Activated T-cell treated with anti-CD3 and anti-CD28 coated beads for 4 hours (primary cell): ENCODE measurements at places on chromosomes 13 and 19.
A peak's percentile ranks its signal among the peaks of the same experiment; 100 is the strongest.

GRCh38 chr13:83880275-83881139 is 1.8 kb downstream of the SLITRK1 start:
- no peak for DNase-seq

- peak; percentile 58 for DNase-seq
Observed at GRCh38 chr13:99496184-99497142, 4.8 kb upstream of the TM9SF2 start.

GRCh38 chr19:28333909-28334308 is 879.0 kb downstream of the UQCRFS1 start:
- no peak for DNase-seq

DNA sequence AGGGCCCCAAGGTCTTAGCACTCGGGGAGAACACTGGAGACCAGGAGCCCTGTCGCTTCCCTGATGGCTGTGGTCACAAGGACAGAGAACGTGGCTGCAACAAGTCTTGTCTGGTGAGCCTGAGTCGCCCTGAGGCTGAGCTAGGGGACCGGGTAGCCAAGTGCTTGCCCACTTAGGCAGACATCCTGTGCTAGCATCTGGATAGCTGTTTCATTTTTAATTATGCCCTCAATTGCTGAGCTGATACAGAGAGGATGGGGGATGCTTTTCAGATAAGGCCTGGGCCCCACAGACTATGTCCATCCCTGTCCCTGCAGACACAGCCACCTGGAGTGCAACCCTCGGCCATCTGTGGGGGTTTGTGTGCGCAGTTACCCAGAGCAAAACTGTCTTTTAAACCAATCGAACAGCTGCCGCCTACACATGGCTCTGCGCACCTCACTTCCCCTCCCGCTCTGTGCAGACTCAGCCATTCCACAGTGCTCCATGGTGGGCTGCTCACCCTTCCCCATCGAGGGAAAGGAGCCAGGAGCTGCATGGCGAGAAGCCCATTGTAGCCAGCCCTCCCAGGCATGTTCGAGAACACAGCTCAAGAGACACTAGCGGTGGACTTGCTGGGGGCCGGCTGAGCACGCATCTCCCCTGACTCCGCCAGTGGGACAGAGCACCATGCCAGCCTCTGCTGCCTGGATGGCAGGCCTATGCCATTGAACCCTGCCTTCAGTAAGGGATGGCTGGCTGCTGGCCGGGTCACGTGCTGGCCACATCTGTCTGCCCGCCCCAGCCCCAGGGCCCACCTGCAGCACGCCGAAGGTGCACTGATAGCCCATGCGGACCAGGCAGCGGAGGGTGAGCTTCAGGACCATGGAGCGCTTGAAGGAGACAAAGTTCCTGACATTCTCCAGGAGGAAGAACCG is 19.4 kb upstream of the EIF3G start:
- no peak for DNase-seq

GRCh38 chr13:38537051-38537450 is 149.8 kb upstream of the FREM2 start:
- no peak for DNase-seq

DNA sequence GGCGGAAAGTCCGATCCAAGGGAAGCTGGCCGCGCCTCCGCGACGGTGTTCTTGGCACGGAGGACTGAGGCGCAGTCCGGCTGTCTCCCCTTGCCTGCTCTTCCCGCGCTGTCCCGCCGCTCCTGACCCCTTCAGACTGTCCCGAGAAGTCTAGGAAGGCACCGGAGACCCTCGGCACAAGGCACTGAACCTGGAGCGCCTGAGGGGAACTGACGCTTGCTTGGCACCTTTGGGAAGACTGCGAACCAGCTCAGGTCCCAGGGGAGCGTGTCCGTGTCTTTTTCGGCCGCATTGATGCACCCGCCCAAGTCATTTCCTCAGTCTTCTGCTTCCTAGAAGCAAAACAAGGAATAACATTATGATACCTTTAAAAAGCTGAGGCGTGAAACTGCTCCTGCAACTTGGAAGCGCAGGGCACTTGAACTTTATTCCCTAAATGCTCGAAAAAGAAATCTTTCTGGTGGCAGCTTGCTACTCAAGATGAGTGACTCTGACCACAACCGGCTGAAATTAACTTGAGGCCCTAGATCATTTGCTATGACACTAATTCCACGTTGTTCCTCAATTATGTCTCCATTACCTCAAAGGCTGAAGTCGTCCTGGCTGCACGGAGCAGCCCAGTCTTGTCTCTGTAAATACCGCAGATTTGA is 735 bp upstream of the FLT1 start:
- no peak for DNase-seq

DNA sequence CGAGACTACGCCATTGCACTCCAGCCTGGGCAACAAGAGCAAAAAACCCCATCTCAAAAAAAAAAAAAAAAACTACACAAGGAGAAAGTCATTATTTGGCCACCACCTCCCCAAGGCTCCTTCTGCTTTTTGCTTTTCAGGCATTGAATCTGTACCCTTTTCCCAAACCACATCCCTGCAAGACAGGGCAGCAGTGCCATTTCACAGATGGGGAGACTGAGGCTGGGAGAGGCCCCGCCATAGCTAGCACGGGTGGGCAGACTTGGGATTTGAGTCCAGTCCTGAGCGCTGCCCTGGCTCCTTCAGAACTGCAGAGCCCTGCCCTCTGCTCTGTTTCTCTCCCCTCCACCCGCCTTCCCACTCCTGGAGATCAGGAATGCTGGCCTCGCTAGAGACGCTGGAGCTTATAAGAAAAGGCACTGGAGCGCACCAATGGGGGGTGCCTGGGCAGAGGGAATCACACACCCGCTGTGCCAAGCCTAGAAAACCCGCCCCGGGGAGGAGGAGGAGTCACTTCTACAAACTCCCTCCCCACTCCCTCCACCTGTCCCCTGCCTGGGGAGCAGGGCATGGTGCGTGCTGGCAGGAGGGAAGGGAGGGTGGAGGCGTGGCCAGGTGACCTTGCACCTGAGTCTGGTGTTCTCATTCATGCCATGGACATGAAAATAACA is 17.6 kb downstream of the TJP3 start:
- no peak for DNase-seq

DNA sequence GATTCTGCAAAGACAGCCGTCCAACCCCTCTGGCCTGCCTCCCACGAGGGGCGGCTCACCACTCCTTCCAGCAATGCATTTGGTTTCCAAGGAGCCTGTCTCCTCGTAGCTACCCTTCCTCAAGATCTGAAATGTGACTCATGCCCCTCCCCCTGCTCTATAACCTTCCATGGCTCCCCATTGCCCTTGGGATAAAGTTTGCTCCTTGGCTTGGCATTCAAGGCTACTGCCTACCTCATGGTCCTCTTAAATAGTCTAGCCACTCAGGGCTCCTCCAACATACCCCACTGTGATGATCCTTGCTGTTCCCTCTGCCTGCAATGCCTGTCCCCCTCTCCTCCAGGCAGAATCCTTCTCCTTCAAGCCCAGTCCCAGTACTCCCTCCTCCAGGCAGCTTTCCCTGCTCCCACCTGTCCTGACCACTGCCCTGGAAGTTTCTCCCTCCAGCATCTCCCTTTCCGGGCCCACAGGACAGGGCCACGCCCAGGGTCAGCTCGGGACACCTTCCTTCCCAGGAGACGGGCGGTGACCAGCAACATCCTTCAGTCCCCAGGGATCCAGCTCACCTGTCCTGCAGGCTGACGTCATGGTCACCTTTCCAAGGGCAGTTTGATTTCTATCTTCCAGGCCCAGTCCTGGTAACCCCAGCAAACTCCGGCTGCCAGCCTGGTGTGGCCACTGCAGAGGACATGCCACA is 19.2 kb upstream of the SEMA6B start:
- DNase-seq = no peak

DNA sequence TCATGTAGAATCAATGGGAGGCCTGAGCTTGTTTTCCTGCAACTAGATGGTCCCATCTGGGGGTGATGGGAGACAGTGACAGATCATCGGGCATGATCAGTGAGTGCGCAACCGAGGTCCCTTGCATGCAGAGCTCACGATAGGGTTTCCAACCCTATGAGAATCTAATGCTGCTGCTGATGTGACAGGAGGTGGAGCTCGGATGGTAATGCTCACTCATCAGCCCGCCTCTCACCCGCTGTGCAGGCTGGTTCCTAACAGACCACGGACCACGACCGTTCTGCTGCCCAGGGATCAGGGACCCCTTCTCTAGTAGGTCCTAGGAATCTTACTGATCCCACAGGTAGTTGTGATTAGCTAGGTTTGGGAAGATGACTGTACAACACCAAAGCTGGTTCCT is 23.5 kb upstream of the GARRE1 start:
- DNase-seq = no peak

DNA sequence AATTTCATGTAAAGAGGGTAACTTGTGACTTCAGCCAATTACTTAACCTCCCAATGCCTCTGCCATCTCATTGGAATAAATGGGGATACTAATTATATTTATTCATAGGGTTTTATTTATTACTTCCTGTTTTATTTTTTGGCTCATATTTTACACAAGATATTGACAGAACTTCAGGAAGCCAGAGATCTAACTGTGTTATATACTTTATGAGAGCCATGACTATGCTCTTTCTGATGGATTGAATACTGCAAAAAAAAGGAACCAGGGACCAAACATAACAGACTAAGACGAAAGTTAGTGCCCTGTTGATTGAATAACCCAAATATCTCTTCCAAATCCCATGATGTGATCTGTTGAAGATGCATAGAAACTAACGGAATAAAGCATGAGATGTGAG is 243.3 kb upstream of the STARD13 start:
- DNase-seq = no peak

DNA sequence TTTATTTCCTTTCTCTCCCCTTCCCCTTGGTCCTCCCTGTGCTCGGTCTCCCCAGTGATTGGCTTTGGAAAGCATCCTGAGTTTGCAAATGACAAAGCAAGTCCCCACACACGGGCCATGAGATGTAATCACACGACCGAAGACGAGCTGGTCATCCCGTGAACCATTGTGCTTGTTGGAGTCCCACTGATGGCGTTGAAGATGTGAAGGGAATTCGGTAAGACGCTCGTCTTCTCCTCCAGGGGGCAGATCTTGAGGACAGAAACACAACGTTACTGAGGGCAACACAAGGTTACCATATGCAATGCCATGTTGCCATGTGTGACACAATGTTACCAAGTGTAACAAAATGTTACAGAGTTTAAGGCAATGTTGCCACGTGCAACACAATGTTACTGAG is 42.0 kb upstream of the SLC15A1 start:
- no peak for DNase-seq

- DNase-seq = no peak
Observed at GRCh38 chr13:51632591-51633362, 48.5 kb downstream of the WDFY2 start.

DNA sequence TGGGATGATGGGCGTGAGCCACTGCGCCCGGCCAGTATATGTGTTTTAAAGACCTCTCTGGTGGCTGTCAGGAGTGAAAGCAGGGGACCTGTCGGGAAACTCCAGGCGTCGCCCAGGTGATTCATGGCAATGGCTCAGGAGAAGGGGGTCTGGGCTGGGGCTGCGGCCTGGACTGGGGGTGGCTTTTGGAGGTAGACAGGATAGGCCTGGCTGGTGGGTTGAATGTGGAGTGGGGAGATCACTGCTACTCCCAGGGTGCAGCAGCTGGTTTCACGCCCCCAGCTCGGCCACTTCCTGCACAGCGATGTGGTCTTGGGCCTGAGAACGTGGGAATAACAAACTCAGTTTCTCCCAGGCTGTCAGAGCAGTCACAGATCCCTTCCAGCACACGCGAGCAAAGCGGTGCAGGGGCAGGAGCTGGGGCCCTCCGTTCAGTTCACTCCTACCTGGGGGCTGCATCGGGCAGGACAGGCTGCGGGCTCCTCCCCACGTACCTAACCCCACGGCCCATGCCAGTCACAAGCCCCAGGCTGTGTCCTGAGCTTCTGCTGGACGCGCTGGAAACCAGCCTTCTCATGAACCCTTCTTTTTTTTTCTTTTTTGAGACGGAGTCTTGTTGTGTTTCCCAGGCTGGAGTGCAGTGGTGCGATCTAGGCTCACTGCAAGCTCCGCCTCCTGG is 18.9 kb downstream of the KDM4B start:
- DNase-seq = no peak

- no peak for DNase-seq
Observed at GRCh38 chr13:104773775-104774174, 1707.6 kb upstream of the SLC10A2 start.

DNA sequence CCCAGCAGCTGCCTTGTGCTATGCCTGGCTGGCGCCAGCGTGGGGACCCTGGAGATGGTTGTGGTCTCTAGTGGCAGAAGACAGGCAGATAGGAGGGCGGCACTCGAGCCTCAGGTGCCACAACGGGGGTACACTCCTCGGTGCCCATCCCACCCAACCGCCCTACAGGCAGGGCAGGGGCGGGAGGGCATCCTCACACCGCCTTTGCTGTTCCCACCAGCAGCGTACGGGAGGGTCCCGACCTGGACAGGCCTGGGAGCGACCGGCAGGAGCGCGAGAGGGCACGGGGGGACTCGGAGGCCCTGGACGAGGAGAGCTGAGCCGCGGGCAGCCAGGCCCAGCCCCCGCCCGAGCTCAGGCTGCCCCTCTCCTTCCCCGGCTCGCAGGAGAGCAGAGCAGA is 16.6 kb downstream of the PLIN4 start:
- DNase-seq = no peak

- no peak for DNase-seq
Observed at GRCh38 chr13:46170268-46170667, 11.7 kb downstream of the LCP1 start.

GRCh38 chr19:45470762-45471081 is 2.9 kb downstream of the FOSB start:
- no peak for DNase-seq

- no peak for DNase-seq
Observed at GRCh38 chr19:10299545-10300458, 9.8 kb downstream of the ZGLP1 start.

GRCh38 chr13:70107498-70108281 is at the start of gene ATXN8OS:
Gene ATXN8OS (plus strand): TSS chr13:70107826.
- no peak for DNase-seq

GRCh38 chr13:78609464-78610205 is 6.3 kb upstream of the POU4F1 start:
- DNase-seq = no peak

DNA sequence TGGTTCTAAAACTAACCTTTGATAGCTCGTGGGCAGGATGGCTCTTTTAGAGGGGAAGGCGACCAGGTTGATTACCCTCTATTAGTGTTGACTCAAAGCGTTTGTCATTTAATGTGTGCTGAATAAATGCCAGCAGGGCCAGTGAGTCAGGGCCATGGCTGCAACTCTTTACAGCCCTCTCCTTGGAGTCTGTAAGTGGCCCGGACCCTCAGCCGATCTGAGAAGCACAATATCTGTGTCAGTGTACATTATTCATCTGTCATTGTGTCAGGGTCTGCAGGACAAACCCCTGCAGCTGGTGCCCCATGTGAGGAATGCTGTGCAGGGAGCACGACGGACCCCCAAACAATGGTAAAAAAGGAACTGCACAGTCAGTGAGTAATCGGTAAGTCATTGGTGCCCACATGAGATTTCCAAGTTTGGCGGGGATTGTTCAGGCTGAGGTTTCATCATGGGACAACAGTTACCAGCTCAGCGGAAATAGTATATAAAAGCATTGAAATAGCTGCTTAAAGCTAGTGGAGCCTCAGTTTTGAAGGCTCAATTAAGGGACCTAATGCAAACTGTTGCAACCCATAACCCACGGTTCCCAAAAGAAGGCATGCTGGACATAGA is 139.1 kb downstream of the ZNF675 start:
- no peak for DNase-seq
